ENCODE measurements at places on chromosomes 11 and 22.

GRCh38 chr22:46056546-46057245 lies 79.7 kb upstream of the WNT7B start:
- DNase-seq = no peak

DNA sequence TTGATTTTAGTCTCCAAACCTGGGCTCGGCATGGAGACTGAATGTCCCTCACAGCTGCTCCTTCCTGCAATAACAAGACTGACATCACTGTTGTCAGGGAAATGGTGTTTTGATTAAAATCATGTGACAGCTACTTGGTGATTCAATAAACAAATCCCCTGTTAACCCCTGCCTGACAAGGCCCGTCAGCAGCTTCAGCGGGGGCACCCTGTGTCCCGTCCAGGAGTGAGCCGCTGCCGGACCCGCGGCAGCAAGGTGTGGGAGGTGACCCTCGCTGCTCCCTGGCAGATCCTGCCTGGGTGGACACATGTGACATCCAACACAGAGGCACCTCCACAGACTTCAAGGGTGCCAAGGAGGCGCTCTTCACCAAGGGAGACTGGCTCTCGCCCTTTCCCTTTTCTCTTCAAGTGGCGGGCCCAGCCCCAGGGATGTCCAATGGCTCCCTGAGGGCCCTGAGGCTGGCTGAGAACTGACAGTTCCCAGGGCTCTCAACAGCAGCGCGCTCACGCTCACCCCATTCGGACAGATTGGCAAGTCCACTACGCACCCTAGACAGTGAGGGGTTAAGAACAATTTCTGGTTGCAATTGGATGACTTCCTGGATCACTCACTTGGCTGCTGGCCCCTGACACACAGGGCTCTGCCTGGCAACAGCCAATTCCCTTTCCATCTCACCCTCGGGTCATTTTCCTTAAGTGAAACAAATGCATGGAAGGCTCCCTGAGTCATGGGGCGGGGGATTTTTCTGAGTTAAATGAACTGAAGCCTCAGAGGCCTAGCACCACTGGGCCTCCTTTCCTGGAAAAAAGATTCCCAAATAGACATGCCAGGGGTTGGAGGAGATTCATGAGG lies 30.7 kb downstream of the PPP2R1B start:
- DNase-seq = no peak

DNA sequence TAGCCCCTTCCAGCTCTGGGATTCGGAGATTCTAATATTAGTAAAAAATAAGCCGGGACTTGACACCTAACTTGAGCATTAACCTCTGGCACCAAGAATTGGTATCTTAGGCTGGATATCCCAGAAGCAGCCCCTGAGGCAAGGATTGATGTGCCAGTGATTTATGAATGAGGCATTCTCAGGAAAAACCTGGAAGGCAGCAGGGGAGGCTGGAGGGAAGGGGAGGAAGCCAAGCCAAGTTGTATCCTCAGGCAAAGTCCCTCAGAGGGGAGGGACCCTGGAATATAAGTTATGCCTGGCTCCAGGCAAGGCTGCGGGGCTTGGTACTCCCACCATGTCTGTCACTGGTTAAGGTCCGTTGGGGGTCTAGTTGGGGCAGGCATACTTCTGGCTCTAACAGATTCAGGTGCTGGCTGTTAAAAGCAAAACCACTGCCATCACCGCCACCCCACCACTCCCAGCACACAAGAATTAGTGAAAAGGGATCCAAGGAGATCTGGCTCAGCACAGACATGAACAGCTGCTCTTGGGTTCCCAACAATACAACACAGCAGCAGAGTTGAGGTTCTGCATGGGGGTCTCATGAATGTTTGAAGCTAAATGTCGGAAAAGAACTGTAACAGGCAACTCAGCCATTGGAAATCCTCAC lies 29.8 kb downstream of the LMO2 start:
- DNase-seq = no peak

GRCh38 chr22:36951746-36952145 lies 38.3 kb downstream of the CSF2RB start:
- no peak for DNase-seq

GRCh38 chr11:45265969-45266675 lies 20.0 kb downstream of the SYT13 start:
- no peak for DNase-seq

DNA sequence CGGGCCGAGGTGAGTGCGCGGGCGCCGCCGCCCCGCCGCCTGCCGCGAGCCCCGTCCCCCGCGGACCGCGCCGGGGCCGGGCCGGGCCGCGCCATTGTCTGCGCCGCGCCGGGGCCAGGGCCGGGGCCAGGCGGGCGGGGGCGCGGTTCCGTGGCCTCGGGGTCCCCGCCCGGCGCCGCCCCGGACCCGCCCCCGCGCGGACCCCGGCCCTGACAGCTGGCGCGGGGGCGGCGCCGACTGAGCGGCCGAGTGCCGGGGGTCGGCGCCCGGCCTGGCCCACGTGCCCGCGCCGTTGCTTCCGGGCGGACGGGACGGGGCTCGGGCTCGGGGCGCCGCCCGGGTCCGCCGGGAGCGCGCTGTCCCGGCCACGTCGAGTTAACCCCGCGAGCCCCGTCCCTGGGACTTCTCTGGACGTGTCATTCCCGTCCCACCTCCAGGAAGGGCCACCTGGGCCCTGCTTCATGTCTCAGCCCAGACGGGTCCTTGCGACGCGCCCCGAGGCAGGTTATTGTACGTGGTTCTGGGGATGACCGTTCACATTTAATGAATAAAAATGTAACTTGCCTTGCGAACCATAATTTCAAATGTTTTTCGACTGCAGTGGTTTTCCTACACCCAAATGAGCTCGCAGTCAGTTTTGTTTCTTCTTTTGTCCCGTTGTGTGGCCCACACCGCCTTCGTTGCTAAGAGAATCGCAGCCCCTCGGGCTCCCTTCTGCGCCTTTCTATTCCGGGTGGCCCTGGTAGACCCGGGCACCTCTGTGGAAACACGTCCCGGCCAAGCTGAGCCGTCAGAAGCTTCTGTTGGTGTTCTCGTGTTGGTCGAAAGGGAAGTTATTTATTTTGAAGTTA lies 562 bp downstream of the ZBED4 start:
- peak; percentile 60 for DNase-seq

GRCh38 chr11:85896876-85897275 lies 41.7 kb downstream of the CCDC83 start:
- no peak for DNase-seq

DNA sequence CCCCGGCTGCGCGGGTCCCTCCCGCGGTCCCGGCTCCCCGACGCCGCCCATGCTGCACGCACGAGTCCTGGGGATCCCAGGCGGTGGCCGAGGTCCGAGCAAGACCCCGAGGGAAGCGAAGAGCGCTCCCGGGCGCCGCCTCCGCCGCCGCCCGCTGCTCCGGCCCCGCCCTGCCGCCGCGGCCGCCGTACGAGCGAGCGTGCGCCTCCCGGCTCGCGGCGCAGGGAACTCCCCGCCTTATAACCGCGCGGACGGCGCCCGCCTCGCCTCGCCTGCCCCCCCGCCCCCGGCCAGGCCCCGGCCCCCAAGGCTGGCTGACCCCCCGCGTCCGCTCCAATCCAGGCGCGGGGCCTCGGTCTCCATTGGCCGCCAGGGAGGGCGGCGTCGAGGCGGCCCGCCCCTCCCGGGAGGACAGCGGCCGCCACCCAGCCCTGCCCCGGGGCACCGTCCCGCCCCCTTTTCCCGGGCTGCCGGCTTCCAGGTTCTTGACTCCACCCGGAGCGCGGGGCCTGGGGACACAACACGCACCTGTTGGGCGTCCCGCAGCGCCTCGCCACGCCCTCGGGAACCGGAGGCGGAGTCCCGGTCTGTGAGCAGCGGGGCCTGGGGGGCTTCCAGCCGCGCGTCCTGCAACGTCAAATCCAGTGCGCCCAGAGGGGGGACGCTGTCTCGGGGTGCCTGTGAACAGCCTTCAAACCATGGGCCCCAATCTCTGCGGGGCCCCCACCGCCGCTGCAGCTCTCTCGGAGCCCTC lies at the start of gene FADS3:
FADS3 (minus strand) TSS at position 215 of the 754 bp plus-strand sequence; CDS start at position 51, 164 bp downstream.
- peak; percentile 86 for DNase-seq

GRCh38 chr22:19962909-19963806 lies 21.5 kb upstream of the TXNRD2 start:
- DNase-seq = no peak

DNA sequence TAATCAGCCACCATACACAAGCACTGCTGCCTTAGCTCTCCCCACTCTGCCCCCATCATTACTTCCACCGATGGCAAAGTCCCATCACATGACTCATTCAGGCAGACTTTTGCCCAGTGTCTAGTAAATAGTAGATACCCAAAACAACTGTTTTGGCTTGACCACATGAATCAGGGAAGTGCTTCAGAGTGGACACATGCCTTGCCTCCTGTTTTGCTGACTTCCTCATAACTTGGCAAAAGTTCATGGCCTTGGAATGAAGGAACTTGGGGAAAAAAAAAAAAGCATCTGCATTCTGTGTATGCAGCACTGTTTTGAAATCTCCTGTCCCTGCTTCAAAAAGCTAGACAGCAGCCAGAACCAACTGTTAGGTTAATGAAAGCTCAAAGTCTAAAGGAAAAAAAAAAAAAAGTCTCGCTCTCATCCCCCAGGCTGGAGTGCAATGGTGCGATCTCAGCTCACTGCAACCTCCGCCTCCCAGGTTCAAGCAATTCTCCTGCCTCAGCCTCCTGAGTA lies 335.3 kb downstream of the FAM181B start:
- no peak for DNase-seq

DNA sequence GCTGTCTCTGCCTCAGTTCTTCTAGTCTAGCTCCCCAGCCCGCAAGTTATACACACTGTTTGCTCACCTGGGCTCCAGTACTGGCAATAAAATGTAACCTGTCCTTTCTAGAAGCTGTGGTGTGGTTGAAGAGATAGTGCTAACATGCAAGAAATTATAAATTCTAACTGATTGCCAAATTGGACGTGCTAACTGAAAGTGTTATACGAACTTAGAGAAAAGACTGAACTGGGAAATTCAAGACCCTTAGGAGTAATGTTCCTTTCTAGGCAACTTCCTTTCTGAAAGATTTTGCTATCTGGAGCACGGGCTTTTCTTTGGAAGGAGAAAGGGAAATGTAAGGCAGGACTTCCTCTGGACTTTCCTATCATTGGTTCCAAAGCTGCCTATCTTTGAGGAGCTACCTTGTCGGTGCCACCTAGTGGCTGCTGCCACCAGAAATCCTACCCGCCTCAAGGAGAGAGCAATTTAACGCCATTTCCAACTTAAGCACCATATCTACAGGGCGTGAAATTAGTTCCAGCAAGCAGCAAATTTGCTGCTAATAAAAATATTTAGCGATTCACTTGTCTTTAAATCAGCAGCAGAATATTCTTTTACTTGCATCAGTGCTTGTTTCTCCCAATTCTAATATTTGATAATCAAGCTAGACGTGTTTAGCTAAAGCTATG lies 12.7 kb upstream of the TMEM218 start:
- DNase-seq = peak; percentile 40

GRCh38 chr11:986270-986951 lies 50.1 kb downstream of the MUC6 start:
- DNase-seq = no peak
